ENCODE measurements at places on chromosomes 13 and 19.

DNA sequence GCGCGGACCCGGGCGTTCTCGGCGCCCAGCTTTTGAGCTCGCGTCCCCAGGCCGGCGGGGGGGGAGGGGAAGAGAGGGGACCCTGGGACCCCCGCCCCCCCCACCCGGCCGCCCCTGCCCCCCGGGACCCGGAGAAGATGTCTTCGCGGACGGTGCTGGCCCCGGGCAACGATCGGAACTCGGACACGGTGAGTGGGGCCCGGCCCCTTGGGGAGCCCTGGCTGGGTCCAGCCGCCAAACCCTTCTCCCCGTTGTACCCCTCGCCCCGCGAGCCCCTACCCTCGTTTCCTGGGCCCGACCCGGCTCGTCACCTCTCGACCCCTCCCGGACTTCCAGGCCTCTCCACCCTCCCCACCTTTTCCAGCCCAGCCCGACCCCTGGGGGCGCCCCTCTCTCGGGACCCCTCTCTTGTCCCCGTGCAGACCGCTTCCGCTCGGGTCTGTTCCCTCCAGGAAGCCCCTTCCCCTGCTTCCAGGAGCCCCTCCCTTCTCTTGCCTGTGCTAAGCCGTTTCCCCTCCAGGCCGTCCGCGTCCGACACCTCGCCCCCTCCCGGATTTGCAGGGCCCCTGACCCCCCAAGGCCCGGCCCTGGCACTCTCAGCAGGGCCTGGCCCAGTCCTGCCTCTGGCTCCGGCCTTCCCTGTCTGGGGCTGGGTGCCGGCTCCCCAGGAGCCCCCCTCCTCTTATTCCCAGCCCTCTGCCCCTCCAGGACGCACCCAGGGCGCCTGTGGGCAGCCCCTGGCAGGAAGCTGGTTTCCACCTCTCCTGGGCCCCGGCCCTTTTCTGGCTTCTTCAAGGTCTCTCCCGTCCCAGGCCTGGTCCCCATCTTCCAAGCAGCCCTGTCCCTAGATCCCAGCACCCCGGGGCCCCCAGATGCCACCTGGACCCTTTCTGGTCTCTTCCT, 632 bp downstream of the MARK4 start:
- no peak for DNase-seq

- DNase-seq = no peak
Observed at GRCh38 chr19:1610579-1610978, 5.3 kb upstream of the UQCR11 start.

DNA sequence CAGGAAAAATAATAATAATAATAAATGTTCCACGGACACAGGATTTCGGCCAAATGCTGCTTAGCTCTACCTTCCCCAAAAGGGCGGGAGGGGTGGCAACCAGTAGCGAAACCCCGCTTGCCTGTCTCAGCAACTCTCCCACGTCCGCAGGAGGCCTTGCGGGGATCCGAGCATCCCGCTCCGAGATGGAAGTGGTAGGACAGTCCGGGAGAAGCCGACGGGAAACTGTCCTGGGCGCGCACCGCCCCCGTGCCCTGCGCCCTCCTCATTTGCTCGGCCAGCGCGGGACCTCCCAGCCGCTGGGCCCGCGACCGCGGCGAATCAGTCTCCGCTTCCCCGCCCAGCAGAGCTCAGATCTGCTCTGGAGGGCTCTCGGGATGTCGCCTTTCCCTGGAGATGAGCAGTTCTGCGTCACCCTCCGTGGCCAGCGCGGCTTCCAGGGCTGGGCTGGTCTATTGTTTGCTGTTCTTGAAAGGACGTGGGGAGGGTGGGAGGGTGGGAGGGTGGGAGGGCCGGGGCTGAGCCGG, 48.9 kb upstream of the PABPC3 start:
- no peak for DNase-seq

- DNase-seq = no peak
Observed at GRCh38 chr19:511101-511851, 4.0 kb downstream of the TPGS1 start.

- no peak for DNase-seq
Observed at GRCh38 chr13:20711301-20712044, 8.0 kb downstream of the IL17D start.

DNA sequence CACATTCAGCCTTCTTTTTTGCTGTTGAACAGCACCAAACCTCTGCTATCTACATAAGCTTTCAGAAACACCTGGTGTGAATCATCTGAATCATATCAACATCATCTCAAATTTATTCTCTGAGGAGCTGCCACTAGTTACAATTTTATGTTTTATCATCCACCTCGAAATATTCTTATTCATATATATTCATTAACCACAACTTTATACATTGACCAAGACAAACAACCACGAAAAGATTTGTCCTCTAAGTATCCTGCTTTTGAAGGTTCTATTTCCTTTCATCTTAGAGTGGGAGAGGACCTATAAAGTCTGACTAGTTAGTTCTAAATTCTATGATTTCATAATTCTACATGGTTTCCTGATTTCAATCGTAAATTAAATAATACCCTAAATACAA, 18.9 kb downstream of the ESD start:
- no peak for DNase-seq

- DNase-seq = no peak
Observed at GRCh38 chr13:41196620-41197019, 2.3 kb upstream of the KBTBD7 start.

Measured in NK-92 treated with Interleukin-12 subunit alpha and Interleukin-12 subunit beta, amount 100 ng/mL, for 24 hours (cell line).